Dermis blood vessel endothelial cell (primary cell): ENCODE measurements at places on chromosomes 3 and 15. TPM values are rescaled to one million over a fixed set of nuclear protein-coding genes. Genes with fewer than 3 reads are reported as not detected.

- no peak for DNase-seq
Measured at GRCh38 chr3:54892168-54892567, 35.7 kb downstream of the LRTM1 start.

DNA sequence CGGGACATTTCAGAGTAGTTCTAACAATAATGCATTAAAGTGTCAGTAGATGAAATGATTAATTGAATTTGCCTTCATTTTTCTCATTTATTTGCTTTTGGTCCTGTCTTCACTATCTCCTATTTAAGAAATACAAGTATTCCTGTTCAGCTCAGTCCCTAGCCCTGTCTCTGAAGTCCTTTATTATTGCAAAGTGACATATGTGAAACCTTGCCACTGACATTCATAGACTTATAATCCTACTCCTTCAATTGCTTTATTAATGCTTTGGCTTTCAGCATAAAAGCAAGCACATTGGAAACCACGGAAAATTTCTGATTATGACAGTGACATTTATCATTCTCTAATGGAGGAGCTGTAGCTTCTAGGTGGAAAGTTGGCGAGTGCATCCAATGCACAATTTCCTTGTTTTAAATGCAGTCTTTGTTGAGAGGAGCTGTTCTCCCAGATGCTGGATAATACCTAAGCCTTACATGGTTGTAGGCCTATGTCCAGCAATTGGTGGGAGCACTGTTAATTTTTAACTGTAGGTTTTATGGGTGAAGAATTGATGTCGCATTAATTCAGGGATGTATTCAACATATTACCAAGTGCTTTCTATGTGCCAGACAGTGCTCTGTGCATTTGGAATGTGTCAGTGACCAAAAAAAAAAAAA is 337.8 kb downstream of the FEZF2 start:
- no peak for DNase-seq

- no peak for DNase-seq
Measured at GRCh38 chr15:41698779-41699178, 38.6 kb downstream of the MGA start.

DNA sequence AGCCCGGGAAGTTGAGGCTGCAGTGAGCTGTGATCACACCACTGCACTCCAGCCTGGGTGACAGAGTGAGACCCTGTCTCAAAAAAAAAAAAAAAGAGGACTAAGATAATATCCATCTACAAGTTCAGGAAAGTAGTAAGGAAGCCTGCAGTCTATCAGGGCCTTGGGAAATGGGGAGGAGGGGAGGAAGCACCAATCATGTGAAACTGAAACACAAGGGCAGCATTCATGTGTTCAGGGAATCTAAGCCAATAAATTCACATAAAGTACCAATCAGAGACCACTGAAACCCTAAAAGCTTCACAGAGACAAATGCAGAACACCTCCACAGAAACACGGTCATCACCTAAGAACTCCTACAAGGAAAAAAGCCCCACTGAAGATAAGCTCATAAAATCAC is 22.9 kb upstream of the HHATL start:
- DNase-seq = no peak

DNA sequence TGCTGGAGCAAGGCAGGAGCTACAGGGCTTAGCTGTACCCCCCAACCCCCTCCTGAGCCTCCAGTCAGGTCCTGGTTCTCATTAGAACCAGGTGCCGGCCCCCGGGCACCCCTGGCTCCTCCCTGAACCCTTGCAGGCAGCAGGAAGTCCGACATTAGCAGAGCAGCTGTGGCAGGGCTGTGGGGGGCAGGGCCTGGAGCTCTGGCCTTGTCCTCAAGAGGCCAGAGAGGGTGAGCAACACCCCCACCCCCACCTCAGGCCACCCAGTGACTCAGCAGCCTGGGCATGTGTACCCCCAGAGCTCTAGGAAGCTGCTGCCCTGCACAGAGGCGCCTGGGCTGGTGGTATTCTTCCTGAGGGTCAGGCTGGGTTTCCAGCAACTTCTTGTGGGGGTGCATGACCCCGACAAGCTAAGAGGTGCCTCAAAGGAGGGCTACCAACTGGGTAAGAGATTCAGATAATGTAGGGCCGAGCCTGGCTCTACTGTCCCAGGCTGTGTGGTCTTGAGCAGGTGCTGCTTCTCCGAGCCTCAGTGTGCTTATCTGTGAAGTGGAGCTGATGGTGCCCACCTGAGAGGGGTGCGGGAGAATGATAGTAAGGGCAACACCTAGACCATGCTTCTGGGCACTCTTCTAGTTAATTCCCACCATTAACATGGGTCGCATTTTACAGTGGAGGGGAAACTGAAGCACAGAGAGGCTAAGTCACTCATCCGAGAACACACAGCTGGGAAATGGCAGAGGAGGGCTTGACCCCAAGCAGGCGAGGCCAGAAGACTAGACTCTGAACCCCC is 16.0 kb downstream of the H1-8 start:
- DNase-seq = peak; percentile 72

GRCh38 chr15:92366381-92366780 is 27.3 kb upstream of the ST8SIA2 start:
- DNase-seq = no peak

DNA sequence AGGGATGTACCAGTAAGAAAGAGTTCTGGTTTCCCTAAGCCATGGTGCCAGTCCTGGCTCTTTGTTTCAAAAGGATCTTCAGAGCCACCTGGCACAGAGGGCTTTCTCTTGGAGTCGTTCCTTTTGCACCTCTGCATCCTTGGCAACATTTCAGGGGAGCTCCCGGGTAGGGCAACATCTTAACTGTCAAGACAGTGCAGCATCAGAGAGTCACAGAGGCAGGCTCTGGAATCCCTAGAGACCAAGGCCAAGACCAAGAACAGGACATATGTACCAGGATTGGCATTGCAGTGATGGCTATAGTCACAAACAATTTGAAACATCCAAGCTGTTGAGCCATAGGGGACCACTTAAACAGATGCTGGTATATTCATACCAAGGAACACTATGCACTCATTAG is 129.4 kb upstream of the ADPGK start:
- no peak for DNase-seq

DNA sequence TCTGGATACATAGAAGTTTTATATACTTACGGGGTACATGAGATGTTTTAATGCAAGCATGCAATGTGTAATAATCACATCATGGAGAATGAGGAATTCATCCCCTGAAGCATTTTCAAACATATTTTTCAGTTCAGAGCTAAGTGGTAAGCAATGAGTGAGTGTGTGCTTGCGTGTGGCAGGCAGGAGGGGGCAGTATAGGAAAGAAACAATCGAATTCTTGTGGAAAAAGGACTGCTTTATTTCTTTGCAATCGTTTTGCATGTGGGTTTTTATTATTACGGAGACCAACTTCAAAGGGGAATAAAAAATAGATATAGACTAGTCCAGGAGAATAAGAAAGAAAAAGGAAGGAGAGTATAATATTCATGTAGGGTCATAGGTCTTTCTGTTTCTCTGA is 271.6 kb downstream of the CHL1 start:
- DNase-seq = no peak

DNA sequence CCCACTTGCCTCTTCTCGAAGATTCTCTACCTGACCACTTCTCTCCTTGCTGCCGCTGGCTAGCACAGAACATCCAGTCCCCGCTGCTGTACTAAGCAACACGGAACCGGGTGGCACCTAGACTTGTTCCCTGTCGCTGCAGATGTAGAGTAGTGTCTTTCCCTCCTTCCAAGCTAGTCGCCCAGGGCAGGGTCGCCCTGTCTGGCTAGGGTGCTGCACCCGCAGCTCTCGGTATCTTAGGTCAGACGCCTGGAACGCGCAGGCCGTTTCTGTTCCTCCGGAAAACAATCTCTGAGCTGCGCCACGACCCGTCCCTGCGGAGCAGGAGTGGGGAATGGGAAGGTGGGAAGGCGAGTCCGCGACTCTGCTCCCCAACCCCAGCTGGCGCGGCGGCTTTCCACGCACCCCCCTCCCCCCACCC is 758 bp upstream of the SNX33 start:
- no peak for DNase-seq

GRCh38 chr3:38094999-38095398 is 41.9 kb downstream of the ACAA1 start:
- no peak for DNase-seq

GRCh38 chr15:35007397-35007796 is 19.3 kb upstream of the ZNF770 start:
- DNase-seq = no peak

DNA sequence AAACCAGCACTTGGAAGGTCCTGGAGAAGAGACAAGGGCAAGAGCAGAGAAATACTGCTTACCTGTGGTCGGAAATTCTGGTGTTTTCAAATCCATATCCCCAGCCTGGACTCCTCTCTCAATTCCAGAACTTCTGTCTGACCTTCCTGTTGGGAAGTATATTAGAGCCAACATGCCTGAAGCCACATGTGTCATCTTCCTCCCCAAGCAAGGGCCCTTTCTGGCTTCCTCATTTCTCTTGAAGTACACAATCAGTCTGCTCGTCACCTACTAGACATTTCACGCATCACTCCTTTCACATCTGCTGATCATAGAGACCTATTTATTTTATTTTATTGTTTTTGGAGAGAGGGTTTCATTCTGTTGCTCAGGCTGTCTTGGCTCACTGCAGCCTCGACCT is 8.4 kb downstream of the PARP14 start:
- DNase-seq = peak; percentile 33

GRCh38 chr3:145915787-145916186 is 245.2 kb downstream of the PLOD2 start:
- DNase-seq = no peak

DNA sequence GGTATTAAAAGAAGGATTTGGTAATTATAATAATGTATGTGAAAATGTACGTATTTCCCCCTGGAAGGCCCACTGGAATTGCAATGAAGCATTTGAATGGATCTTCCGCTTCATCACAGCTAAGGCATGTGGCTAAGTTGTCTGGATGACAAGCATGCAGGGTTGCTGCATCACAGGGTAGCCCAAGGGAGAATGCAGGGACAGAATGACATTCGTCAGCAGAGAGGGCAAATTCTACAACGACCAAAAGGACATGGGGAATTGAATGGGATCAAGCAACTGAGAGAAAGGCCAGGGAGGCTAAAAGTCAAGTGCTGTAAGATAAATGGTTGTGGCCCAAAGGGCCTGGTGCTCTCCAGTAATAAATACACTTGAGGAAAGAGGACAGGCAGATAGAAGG is 95.4 kb downstream of the ISL2 start:
- DNase-seq = no peak

DNA sequence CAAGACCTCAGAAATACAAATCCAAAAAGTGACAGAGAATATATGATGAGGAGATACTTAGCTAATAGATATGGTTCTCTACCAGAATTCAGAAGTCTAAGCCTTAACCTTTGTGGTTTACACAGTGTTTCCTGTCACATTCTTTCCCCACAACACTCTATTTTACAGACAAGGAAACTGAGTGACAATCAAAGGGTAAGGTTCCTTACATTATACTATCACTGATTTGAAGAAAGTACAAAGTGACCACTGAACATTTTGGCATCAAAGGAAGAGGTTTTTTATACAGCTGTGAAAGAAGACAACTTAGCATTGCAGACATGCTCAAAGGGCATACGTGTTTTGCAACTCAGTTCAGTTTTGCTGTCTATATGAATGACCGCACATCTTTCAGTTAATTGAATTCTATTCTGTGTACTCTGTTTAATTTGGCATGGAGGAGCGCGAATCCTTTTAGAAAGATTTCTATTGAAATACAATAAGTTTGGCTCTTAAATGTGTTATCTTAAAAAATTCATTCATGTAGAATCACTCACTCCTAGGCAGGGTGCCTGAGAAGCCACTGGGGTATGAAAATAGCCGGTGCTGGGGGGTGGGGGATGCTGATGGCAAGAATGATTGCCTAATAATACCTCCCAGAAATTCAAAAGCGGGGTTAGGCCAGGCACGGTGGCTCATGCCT is 66.5 kb upstream of the SKOR1 start:
- no peak for DNase-seq

GRCh38 chr15:90493647-90494046 is 36.1 kb upstream of the CRTC3 start:
- DNase-seq = no peak

GRCh38 chr15:72970933-72971760 is 81.1 kb upstream of the NEO1 start:
- DNase-seq = no peak

GRCh38 chr3:129838086-129838485 is 55.4 kb downstream of the TMCC1 start:
- DNase-seq = no peak

- DNase-seq = no peak
Measured at GRCh38 chr3:23430781-23431398, 227.8 kb downstream of the UBE2E2 start.

- DNase-seq = peak; percentile 67
Measured at GRCh38 chr3:44114142-44114541, 127.5 kb upstream of the TOPAZ1 start.

- DNase-seq = no peak
Measured at GRCh38 chr3:73555076-73555475, 69.7 kb downstream of the PDZRN3 start.

- no peak for DNase-seq
Measured at GRCh38 chr3:150613034-150613433, 9.9 kb downstream of the SELENOT start.

DNA sequence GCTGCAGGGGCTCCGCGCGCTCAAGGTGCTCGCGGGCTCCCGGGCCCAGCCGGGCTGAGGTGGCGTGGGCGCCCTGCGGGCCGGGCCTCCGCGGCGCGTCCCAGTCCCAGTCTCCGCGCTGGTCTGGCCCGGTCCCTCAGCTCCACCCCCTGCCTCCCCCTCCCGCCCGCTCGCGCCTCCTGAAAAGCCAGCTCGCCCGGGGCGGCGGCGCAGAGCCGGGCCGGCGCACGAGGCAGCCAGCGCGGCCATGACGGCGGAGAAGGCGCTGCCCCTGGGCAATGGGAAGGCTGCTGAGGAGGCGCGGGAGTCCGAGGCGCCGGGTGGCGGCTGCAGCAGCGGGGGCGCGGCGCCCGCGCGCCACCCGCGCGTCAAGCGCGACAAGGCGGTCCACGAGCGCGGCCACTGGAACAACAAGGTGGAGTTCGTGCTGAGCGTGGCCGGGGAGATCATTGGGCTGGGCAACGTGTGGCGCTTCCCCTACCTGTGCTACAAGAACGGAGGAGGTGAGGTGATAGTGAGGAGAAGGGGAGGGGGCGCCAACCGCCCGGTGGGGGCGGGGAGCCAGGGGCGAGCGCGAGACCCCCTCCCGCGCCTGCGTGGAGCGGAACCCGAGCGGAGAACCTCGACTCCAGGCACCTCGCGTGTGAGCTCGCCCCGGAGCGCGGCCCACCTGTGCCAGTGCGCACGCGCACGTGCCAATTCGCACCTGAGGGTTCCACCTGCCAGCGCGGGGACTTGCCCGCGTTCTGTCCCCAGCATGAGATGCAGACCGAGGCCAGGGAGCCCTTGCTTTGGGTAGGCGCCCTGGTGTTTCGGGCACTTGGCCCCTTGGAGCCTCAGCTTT is at the start of gene SLC6A11:
TSS of gene SLC6A11 (plus strand) at position 210 of the 844 bp plus-strand sequence. CDS start at position 248, 38 bp downstream.
- no peak for DNase-seq

GRCh38 chr3:79056498-79056897 is 711.3 kb downstream of the ROBO1 start:
- DNase-seq = no peak

Gene RARRES1
- total RNA-seq = 1.3 and 6.0 TPM in 2 replicates

Gene CTSH
- total RNA-seq = 25.0 and 50.2 TPM in 2 replicates

Gene HRH1
- 6.1 TPM in 2 replicates for total RNA-seq

Gene LINGO1
- 0.51 TPM in 1 of 2 replicates, not detected in the other for total RNA-seq

Gene VILL
- 8.0 and 8.7 TPM in 2 replicates for total RNA-seq

Gene TICRR
- total RNA-seq = 2.2 and 7.0 TPM in 2 replicates

Gene KCNH8
- under 0.01 and 0.05 TPM in 2 replicates for total RNA-seq

Gene SLC22A14
- 0.17 TPM in 1 of 2 replicates, not detected in the other for total RNA-seq

Gene RNF123
- 30.5 and 35.6 TPM in 2 replicates for total RNA-seq

Gene CPLX3
- not detected in 2 replicates for total RNA-seq
